T-helper 17 cell (primary cell): ENCODE measurements at places on chromosomes 6 and 20.

DNA sequence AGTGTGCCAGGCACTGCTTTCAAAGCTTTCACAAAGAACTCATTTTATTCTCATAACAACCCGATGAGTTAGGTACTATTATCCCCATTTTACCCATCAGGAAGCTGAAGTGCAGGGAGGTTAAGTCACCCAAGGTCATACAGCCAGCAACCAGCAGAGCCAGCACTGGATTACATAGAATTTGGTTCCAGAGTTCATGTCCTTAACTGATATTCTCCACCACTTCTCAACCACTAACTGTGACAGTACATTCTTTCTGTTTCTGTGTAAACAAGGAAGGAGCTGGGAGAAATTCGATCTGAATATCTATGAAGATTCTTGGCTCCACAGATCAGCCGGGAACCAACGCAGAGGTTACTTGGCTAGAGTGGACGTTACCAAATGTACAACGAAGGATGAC lies 98.0 kb downstream of the KIF16B start:
- no peak for DNase-seq

- DNase-seq, result no peak
Observed at GRCh38 chr6:78670802-78671201, 196.5 kb upstream of the IRAK1BP1 start.

DNA sequence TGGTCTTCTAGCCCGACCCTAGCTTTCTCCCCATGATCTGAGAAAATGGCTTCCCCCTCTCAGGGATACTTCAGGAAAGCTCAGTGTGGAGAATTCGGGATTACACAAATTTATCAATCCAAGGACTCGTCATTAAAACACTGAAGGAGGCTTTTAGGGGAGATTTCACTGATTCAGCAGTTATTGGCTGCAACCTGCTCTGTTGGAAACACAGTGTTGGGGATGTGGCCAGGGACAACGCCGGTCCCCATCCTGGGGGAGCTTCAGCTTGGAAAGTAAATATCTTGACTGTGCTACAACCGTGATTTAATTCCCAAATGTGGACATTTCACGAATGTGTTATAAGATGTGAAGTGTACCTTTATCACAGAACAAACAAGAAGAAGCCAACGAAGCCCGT lies 44.8 kb upstream of the ZNF831 start:
- no peak for DNase-seq

DNA sequence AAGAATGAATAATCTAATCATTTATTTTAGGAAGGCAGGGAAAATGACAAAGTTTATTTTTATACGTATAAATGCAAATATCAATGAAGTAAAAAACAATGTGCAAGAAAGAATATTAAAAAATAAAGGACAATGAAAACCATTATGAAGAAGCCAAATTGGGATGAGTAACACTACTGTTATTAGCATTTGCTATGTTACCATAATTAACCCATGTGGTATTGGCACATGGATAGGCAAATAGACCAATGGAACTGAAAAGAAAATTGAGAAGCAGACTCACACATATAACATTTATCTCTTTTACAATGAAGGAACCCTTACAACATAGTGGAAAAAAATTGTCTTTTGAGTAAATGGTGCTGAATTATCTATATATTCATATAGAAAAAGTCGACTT lies 214.6 kb downstream of the CLVS2 start:
- no peak for DNase-seq

DNA sequence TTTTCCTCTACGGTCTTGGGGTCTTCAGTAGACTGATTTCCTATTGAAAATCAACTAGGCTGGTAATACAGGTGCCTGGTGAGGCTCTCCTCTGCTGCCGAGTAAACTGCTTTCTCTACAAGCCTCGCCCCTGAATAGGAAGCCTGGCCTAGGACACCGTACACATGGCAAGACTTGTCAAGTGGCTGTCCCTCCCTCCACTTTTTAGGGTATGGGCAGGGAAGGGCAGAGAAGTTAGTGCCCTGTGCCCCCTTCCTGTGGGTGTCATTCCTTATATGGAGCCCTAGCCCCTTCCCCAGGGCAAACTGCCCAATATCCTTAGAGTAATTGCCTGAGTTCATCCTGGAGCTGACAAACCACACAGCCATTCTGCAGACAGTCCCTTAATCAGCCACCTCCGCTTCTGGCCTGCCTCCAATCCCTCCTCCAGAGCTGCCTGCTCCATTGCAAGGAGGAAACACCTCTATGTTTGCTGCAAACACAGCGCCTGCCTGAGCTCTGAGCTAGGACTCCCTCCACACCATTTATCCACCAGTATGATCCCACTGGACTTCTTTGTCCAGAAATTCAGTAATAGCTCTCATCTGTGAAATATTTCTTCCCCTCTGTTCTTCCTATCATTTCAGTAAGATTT lies 93.1 kb downstream of the CHD6 start:
- no peak for DNase-seq

GRCh38 chr6:28774292-28775051 lies 149.3 kb downstream of the TRIM27 start:
- no peak for DNase-seq

GRCh38 chr6:15396808-15397207 lies 150.9 kb downstream of the JARID2 start:
- no peak for DNase-seq

- no peak for DNase-seq
Observed at GRCh38 chr6:99306341-99306740, 43.1 kb downstream of the FAXC start.

GRCh38 chr6:143562143-143562542 lies 50.6 kb upstream of the FUCA2 start:
- no peak for DNase-seq

GRCh38 chr6:48176645-48177308 lies 65.8 kb upstream of the PTCHD4 start:
- no peak for DNase-seq

- peak; percentile 34 for DNase-seq
Observed at GRCh38 chr6:137878486-137879285, 11.6 kb downstream of the TNFAIP3 start.

GRCh38 chr6:32932132-32932868 lies 8.5 kb downstream of the HLA-DMB start:
- DNase-seq, result no peak

GRCh38 chr6:8731874-8732273 lies 296.5 kb upstream of the SLC35B3 start:
- DNase-seq, result no peak

DNA sequence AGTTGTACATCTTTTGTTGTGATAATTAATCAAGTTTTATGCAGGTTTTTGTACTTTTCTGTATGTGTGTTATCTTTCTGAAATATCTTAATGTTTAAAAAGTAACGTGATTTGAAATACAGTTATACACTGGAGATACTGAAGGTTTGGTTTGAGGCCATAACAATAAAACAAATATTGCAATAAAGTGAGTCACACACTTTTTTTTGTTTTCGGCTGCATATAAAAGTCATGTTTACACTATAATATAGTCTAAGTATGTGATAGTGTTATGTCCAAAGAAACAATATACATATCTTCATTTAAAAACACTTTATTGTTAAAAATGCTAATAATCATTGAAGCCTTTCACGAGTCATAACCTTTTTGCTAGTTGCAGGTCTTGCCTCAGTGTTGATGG lies 473.1 kb upstream of the GJE1 start:
- no peak for DNase-seq

DNA sequence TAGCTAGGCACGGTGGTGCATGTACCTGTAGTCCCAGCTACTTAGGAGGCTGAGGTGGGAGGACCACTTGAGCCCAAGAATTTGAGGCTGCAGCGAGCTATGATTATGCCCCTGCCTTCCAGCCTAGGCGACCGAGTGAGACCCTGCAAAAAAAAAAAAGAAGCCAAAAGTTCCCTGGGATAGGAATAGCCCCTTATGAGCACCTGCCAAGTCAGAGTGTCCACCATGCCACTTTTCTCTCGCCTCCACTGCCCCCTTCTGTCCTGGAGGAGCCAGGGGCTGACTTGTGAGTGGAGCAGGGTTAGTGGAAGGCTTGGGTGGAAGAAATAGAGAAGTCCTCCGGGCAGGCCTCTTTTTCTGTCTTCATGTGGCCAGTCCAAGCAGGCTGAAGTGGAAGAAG lies 12.1 kb upstream of the DDX27 start:
- DNase-seq, result no peak

GRCh38 chr20:10201321-10201870 lies 17.2 kb upstream of the SNAP25 start:
- no peak for DNase-seq

- DNase-seq, result no peak
Observed at GRCh38 chr6:123715006-123715863, 78.5 kb upstream of the TRDN start.

DNA sequence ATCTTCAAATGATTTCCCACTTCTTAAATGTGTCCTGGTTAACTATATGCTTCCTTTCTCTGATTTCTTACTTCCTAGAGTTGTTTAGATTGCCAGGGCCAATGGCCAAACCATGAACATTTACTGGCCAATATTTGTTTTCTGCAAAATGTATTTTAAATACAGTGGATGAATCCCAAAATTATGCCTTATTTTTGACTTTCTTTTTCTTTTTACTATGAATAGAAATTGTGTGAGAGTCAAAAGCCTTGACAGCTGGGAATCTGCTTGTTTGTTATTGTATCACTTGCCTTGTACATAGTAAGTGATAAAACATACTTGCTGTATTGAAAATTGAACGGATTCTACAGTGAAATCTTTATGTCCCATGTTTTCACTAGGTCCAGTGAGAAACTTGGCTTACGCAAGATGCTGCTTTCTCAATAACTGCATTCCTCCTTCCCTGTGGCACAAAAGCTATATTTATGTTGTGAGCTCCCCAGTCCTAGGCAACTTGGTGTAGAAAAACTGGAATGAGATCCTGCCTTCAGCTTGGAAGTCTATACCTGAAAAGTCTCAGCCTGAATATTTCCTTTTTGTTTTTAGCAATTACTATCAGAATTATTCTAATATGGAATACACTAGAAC lies 295.2 kb downstream of the EPHA7 start:
- DNase-seq, result no peak

DNA sequence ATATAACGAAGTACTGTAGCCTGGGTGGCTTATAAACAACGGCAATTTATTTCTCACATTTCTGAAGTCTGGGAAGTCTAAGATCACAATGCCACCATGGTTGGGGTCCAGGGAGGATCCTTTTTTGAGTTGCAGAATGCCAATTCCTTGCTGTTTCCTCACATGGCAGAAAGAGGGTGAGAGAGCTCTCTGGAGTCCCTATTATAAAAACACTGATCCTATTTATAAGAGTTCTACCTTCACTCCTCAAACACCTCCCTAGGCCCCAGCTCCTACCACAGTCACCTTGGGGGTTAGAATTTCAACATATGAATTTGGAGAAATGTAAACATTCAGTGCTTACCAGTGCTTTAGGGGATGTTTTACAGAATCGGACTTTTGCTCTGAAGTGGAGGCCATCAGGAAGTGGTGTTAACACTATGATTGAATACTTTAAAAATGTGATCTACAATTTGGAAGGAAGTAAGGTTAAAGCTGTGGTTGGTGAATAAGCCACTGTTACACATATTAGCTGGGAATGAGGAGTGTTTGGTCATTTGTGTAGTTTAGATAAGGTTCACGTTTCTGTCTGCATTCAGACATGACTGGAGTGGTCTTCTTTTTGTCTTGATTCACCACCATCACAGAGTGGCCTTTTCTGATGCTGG lies 79.9 kb upstream of the SPTLC3 start:
- no peak for DNase-seq

- no peak for DNase-seq
Observed at GRCh38 chr6:2492686-2493523, 247.5 kb upstream of the GMDS start.

GRCh38 chr20:41510847-41511450 lies 107.2 kb downstream of the CHD6 start:
- no peak for DNase-seq

DNA sequence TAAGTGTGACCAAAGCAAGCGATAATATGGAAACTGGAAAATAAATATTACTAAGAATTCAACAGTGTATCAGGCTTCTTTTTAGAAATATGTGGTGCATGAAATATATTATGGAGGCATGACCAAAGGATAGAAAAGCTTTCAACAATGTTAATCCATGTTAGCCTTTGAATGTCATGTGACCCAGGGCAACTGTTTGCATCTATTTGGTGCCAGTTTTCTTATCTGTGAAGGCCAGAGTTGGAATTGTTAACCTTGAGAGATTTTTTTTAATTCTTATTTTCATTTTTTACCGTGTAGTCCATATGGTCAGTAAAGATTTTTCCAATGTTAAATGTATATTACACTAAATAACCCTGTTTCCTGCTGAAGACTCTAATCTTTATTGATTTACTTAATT lies 411.1 kb downstream of the BCKDHB start:
- DNase-seq, result no peak

DNA sequence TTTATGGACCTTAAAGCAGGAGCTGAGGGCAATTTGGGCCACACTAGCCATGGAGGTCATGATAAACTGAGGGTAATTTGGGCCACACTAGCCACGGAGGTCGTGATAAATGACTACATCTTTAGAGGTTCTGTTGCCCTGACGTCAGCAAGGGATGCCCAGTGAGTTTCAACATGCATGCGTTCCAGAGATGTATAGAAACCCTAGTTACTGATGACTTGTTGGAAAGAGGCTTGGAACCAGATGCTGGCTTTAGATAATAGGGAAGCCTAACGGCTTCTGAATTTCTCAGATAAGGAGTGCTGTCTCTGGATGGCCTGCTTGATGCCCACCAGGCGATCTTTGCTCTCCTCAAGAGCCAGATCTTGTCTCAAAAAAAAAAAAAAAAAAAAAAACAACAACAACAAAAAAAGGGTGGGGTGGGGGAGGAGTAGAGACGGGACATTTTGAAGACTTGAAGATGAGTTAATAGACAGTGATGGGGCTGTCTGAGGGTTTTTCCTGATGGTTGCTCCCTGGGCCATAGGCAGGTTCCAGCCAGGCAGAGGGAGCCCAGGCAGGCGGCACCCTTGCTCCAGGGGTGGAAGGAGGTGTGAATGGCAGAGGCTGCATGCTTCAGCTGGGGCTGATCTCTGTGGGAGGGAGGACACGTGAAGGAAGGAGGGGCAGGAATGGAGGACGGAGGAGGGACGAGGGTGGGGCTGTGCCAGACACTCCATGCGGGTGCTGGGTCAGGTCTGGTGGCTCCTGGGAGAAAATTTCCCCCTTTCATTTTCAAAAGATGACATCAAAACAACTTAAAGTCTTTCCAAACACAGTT lies 27.0 kb upstream of the FRMD1 start:
- no peak for DNase-seq

GRCh38 chr6:147382945-147383554 lies 125.4 kb upstream of the SAMD5 start:
- DNase-seq, result no peak

DNA sequence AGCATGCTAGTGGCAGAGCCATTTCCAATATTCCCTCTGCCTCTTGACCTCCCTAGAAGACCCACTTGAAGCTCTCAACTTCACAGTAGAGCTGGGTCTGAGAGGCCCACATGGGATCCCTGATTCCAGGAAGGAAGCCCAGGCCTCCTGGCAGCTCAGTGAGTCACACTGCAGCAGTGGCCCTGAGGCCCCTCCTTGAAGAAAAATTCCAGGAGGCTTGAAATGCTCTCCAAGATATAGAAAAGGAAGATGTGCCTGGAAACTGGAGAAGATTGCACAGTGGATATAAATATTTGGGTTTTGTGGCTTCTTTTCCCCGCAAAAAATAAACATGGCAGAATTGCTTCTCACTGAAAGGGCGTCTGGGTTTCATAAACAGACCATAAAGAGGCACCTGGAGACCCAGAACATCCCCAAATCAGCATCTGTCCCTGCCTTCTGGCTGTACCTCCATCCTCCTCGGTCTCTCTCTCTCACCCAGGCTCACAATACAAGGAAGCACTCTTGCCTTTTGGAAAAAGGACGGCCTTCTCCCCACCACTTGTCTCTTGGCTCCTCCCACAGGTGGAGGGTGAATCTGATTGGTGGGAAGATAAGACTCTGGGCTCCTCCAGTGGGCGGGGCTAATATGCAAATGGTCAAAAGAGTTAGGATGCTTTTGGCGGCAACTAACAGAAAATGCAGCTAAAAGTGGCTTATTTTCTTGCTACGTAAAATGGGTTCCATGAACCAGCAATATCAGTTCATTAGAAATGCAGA lies 200.0 kb upstream of the SULF2 start:
- DNase-seq, result no peak
